ENCODE measurements at places on chromosomes 3 and 15. TPM values are rescaled to one million over a fixed set of nuclear protein-coding genes. Genes with fewer than 3 reads are reported as not detected.

DNA sequence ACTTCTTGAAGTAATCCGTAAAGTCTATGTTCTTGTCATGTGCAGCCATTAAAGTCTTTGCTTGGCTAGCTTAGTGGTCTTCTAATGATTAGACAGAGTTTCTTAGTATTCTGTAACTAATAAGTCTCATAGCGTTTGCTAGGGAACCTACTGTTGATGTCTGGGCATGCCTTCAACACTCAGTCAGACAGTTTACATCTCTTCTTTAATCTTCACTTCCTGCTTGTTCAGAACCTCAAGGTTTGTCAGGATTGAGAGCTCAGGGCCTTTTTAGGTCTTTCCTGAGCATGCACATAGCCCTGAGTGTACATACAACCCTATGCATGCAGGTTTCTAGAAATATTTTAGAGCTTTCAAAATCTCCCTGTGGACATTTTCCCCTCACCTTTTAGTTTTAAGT lies 426.3 kb downstream of the AGBL1 start:
- no peak for DNase-seq

DNA sequence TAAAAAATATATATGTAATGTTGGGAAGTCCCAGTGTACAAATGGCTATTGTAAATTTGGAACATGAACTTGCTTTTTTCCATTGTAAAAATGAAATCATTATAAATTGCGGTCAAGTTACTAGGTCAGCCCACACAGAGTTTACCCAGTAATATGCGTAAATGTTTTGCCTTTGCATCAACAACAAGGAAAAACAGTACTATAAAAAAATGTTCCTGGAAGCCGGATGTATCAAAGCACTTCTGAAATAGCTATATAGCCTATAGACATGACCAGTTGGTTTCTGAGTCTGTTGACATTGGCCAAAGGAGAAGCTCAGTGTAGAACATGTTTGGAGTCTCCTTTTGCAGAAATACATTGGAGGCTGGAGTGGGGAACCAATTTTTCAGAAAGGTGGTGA lies 23.2 kb downstream of the CTNNB1 start:
- DNase-seq: no peak

GRCh38 chr3:55567615-55568014 lies 80.5 kb upstream of the WNT5A start:
- no peak for DNase-seq

SPTBN5 gene
- 1.7 TPM for total RNA-seq

CFAP100 gene
- total RNA-seq: not detected

Data from left cardiac atrium (tissue), 4 donors.